Activated CD4-positive, alpha-beta memory T cell treated with anti-CD3 and anti-CD28 coated beads for 36 hours (primary cell): ENCODE measurements at places on chromosomes 11 and 22. TPM values are rescaled to one million over a fixed set of nuclear protein-coding genes. Genes with fewer than 3 reads are reported as not detected.

DNA sequence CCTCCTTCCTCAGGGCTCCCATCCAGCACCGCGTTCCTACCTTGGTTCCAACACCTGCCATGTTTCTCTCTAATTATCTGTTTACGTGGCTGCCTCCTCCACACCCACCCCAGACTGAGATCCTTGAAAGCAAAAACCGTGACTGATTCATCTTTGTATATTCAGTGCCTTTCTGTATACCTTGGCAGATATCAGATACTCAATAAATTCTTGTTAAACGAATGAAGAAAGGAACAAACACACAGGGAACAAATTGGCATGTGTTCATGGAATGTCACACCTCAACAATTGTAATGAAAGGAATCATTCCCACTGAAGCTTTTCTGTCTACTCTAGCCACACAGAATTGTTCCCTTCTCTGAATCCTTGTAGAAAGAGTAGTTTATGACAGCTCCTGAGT, 20.4 kb upstream of the LRRC55 start:
- H3K36me3 ChIP-seq = no peaks in the 10 kb centered on the region
- H3K27me3 ChIP-seq = peaks cover 14% of the 10 kb centered on the region
- H3K27ac ChIP-seq = no peak overlapping the region
- no peak for DNase-seq
- H3K4me3 ChIP-seq = no peak overlapping the region
- H3K4me1 ChIP-seq = no peaks in the 10 kb centered on the region

DNA sequence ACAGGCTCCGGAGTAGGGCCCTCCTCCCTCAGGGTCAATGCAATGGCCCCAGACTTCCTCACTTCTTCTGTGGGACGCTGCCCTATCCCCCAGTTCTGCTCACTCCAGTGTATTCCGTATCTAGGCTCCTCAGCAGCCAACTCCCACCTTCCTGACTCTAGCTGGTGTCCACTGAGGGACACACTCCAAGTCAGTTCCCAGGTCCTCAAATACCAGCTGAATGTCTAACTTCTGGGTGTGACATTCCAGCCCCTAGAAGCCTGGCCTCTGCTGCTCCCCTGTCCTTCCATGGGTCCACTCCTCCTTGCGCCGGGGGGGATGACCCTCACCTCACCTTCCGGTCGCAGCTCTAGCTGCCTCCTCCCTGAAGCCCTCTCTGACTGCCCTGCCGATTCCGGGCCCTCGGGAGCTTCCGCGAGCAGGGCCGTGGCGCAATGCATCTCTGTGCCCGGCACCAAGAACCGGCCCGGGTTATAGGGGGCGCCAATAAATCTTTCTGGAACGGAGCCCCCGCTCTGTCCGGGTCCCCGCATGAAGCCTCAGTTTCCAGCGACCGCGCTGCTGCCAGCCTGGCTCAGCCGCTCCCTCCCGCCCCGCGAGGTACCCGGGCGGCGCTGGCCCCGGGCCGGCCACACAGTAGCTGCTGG, 15.4 kb downstream of the BAD start:
- H3K27ac ChIP-seq = peak overlapping the region; percentile 95
- peaks cover 8% of the 10 kb centered on the region for H3K36me3 ChIP-seq
- H3K4me1 ChIP-seq = peaks cover 15% of the 10 kb centered on the region
- peak overlapping the region; percentile 89 for H3K4me3 ChIP-seq
- H3K27me3 ChIP-seq = no peaks in the 10 kb centered on the region
- DNase-seq = peak; percentile 66

DNA sequence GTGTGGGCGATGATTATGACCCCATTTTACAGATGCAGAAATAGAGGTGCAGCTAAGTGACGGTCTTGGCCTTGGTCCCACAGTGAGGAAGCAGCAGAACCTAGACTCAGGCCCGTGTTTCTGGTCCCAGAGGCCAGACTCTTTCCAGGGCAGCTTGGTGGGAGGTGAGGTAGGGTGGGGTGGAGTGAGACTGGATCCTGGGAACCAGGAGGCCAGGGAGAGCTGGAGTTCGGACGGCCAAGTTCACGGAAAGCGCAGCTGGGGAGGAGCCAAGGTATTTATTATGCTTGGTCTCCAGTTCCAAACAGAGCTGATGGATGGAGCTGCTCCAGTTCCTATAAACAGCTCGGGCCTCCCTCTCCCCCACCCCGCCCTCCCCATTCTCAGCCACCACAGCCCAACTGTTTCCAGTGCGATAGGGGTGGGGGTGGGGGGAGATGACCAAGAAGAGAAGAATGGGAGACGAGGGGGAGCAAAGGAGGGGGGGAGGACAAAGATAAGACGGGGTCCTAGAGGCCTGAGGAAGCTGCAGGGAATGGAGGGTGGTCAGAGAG, 16.2 kb downstream of the LRRC32 start:
- no peak overlapping the region for H3K27ac ChIP-seq
- no peak overlapping the region for H3K4me3 ChIP-seq
- no peaks in the 10 kb centered on the region for H3K36me3 ChIP-seq
- DNase-seq = no peak

DNA sequence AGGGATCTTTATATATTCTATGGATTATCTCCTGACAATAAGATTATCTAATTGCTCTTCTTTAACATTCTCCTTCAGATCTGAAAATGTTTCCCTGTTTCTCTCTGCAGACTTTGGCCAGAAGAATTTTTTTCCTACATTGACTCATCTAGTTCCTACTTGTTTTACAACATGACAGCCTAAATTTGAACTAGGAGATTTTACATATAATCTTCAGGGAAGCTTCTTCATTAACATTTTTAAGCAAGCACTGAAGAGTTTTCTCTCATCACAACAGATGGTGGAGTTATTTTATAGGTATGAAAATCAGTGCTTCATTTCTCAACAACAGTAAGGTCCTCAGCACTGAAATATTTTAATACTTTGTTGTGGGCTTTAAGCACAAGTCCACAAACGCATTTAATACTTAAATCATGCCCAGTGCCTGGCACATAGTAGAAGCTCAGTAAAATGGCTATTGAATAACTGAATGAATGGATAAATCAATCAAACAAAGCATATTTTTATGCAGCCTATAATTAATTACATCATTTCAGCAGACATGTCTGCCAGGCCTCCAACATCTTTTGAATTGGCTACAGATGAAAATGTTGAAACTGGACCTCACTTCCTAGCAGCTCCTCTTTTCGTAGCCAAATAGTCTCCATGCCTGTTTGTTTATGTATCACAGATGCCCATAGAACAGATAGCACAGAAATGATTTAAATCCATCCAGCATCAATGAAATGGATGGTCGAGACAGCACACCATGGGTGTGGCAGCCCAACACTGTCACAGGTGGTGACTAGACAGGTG, 117.3 kb upstream of the POU2AF2 start:
- H3K4me3 ChIP-seq = no peak overlapping the region
- no peaks in the 10 kb centered on the region for H3K4me1 ChIP-seq
- H3K27me3 ChIP-seq = peaks cover 1% of the 10 kb centered on the region
- no peaks in the 10 kb centered on the region for H3K36me3 ChIP-seq

The APOA4 gene
- not detected for total RNA-seq

The PRODH gene
- total RNA-seq = not detected
